ENCODE measurements at places on chromosomes 3 and 15.
A peak's percentile ranks its signal among the peaks of the same experiment; 100 is the strongest.

DNA sequence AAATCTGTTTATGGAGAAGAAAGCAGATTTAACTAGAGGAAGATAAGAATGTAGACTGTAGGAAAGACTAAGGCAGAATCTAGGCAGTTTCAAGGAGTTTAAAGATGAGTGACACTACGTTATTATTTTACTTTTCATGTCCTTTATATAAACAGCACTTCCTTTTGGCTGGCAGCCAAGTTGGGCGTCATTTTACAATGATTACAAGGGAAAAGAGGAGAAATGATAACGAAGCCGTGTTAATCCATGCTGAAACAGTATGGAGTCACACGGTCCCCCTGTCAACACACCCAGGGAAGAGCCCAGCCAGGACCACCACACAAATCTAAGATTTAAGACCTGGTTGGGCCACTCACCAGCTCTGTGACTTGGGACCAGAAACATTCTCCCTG, 83.7 kb upstream of the NEO1 start:
- DNase-seq = no peak

DNA sequence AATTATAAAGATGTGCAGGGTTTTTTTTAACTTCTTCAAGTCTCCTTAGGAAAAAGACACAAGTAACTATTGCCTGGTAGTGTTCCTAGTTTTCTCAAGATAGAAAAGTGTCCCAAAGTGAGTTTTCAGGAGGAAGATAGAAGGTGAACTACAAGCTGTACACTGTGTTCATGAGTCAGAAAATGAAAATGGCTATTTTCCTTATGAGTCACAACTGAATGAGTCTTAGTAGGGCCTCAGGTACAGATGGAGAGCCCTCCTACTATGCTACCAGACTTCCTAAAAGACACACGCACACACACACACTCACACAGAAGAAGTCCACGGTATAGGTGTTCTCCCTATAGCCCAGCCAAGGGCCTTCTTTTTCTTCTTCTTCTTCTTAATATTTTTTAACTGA, 3.1 kb downstream of the MYO1E start:
- no peak for DNase-seq

GRCh38 chr3:189569473-189569872, 61.7 kb upstream of the TP63 start:
- DNase-seq = no peak

- no peak for DNase-seq
Measured at GRCh38 chr3:142664819-142665218, 59.0 kb upstream of the TRPC1 start.

DNA sequence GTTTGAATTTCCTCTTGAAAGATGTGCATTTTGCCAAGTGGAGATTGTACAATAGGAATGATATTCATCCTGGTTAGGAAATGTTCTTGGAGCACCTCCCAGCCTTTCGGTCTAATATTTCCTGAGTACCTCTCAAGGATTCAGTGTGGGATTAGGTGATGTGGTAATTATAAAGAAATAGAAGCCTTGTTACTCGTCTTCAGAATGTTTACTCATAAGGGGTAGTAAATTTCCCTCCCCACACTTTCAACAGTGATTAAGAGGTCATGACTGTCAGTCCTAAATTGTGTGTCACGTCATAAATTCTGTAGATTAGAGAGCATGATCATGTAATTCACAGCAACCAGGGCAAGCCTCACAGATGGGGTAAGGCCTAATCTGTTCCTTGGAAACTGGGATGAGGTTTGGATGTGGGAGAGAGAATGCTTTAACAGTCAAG, 633.1 kb upstream of the TBL1XR1 start:
- DNase-seq = no peak

DNA sequence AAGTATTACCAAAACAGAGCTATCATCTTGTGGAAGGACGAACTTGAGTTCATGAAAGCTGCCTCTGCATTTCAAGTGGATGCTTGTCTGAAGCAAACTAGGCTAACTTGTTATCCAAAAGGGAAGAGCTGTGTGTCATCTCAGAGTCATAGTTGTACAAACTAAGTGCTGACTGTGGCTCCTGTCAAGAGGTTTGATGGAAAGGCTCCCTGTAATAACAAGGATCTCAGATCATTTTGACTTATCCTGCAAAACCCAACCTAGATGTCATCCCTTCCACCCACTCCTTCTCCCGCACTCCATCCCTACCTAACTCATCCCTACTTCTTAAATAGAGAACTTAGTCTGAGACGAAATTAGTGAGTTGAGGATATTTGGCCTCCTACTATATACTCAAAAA, 110.8 kb downstream of the NR2E3 start:
- DNase-seq = no peak

GRCh38 chr15:47548231-47548630, 169.1 kb upstream of the SEMA6D start:
- no peak for DNase-seq

DNA sequence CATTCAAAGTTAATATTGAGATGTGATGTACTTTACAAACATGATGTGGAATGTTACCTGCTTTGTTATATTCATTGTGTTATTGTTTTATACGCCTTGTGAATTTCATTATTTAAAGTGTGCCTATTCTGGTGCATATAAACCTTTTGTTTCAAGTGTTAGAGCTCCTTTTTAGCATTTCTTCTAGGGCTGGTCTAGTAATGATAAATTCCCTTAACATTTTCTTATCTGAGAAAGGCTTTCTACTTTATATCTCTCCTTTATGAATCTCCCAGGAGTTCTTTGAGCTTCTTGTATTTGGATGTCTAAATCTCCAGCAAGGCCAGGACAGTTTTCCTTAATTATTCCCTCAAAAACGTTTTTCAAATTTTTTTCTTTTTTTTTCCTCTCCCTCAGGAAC, 1005.6 kb downstream of the IGSF11 start:
- DNase-seq = no peak

GRCh38 chr15:29270169-29270955, 740 bp upstream of the NSMCE3 start:
- peak; percentile 68 for DNase-seq

DNA sequence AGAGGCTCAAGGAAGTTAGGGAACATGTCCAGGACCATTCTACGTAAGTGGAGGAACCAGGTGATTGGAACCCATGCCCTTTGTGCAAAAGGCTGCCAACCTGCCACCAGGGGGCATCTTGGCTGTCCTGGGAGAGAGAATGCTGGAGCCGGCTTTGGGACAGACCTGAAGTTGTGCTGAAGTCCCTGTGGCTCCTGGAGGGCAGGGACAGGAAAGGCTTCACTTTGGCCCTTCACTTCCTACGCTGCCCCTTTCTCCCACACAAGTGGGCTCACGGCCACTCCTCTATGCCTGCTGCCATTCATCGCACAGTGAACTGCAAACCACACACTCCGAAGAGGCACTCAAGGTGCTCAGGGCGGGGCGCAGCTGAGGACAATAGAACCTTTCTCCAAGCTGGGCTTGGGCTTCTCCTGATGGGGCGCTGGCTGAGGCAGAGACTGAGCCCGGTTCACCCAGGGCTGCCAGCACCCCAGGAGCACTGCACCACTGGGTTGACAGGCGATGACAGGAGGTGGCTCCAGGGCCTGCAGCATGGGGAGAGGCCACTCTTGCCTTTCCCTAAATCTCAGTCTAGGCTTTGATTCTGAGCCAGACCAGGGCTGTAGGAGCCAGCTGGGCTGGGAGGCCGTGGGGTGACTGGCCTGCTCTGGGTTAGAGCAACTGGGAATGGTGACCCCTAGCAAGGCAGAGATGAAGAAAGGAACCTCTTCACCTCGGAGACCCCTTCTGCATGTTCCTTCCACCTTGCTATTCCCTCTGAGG, 8.4 kb downstream of the SHF start:
- DNase-seq = peak; percentile 33

- DNase-seq = no peak
Measured at GRCh38 chr3:168341192-168341815, 245.6 kb upstream of the GOLIM4 start.

GRCh38 chr15:97528238-97528637, 432.3 kb upstream of the ARRDC4 start:
- DNase-seq = no peak

DNA sequence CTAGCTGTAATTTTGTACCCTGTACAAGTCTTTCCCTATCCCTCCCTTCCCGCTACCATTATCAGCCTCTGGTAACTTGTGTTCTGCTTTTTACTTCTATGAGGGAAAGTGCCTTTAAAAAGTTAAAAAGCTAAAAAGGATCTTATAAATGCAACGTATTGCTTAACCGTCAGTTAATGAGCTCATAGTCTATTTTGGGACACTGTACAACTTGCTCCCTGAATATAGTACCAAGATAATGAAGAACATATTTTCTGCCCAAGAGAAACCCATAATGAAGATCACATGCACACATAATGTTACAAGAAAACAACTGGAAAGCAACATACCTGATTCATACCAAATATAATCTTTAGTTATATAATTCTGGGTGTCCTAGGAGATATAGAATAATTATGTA, 22.6 kb downstream of the ZIC1 start:
- DNase-seq = no peak

DNA sequence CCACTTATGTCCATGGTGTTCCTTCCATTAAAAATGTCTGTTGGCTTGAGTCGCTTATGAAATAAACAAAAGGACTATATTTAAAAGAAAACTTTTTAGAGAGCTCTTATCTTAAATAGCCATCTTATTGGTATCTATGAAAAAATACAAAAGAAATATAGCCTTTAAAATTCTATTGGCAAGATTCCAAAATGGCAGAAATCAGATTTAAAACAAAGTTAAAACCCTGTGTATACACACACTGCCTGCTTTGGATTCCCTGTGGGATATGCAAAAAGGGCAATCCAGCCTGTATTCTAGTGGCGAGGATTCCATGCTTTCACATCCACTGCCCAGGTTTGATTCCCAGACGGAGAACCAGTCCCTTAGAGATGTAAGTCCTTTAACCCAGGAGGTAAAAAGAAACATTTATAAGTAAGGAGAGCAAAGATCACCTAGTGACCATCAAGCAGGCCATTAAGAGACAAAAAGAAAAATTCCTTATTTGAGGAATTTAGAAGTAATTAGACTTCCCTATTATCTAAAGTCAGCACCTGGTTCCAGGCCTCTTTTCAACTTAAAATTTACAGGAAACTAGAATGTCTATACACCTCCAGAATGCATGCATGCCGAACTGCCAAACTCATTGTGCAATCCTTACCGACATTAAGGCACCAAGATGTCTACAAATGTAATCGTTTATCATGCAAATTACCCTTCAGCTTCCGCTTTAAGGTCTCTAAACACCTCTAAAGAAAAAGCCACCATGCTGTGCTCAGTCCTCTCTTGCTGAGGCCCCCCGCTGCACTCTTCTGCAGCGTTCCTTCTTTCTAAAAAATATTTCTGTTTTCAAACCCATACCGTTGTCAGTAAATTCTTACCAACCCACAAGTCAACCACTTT, 69.6 kb upstream of the STRIT1 start:
- no peak for DNase-seq

- no peak for DNase-seq
Measured at GRCh38 chr3:170128259-170128976, 53.1 kb downstream of the PHC3 start.

DNA sequence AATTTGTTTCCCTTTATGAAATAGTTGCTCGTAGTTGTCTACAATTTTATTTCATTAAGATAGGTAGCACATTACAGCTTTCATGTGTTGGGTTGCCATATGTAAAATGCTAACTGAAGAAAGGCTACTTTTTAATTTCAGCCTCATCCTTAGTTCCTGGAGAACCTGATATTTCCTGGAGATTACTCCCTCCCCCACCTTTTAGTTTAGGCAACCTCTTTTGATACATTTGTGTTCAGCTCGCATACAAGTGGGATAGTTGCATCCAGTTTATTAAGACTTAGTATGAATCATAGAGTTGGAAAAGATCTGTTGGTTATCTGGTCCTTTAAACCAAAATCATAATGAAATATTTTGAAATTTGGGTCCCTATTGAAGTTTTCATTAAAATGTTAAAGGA, 6.0 kb downstream of the SETD5 start:
- DNase-seq = no peak

DNA sequence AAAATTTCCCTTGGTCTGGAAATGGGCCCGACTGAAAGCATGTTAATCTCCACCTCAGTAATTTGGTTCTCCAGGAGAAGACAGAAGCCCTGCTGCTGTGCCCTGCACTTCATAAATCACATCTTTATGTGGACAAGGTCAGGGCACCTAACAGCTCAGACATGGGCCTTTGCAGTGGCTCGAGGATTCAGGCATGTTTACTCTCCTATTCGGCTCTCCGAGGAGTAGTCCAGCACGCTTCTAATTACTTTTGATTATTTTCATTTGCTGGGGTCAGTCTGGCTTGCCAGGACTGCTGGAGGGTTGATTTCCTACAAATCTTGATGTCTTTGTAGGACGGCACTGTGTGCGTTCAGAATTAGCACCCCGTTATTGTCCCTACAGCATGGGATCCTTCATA, 511.2 kb downstream of the MECOM start:
- no peak for DNase-seq

- DNase-seq = no peak
Measured at GRCh38 chr3:150147776-150148175, 177.1 kb upstream of the PFN2 start.

- no peak for DNase-seq
Measured at GRCh38 chr3:49967291-49967690, 27.3 kb downstream of the RBM6 start.

DNA sequence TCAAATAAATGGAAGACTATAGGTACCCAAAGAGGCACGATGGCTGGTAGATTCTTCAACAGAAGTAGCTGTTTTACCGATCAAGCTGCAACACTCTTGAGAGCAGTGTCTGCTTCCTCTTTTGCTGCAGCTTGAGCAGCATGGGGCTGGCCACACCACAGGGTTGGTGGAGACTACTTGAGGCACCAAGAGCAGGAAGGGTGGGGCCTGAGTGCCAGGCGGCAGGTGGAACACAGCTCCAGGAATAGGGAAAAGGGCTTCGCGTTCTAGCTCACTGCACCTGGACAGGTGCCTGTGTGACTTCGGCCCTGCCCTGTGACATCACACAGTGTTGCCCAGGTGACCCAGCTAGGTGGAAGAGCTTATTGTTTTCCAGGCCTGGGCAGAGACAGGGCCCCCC, at the start of gene CCDC33:
Gene CCDC33, plus strand, starts transcription at position 365 of the 400 bp plus-strand sequence. CDS start 394 bp downstream, outside the sequence.
- no peak for DNase-seq

- DNase-seq = no peak
Measured at GRCh38 chr3:59677747-59678702, 628.2 kb upstream of the CFAP20DC start.

- DNase-seq = no peak
Measured at GRCh38 chr3:71684757-71685386, 40.3 kb downstream of the EIF4E3 start.

DNA sequence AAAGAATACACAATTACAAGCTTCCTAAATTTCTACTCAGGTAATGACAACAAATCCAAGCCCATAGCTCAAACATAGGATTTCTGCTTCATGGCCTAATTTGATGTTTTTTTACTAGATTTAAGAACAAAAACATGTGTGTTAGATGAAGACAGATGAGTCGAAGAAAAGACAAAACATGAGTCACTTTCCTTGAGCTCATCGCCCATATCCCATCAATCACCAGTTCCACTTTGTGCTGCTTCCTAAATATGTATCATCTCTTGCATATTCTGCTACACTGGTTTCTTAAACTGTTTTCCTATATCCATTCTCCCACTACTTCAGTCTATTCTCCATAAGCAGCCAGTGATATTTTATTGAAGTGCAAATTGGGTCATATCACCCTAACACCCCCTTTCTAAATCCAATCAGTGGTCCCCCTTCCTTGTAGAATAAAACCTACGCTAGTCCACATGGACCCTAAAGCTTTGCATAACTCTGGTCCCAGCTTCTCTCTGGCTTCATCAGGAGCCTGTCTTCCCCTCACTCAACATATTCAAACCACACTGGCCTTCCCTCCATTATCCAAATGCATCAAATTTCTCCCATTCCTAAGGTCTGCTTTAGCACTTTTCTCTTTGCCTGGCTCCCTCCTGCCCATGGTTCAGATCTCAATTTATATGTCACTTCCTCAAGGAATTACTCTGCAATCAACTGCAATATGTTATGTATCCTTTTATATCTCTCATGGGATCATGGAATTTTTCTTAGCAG, 1033.9 kb downstream of the FHIT start:
- no peak for DNase-seq

Measured in CD4-positive, alpha-beta T cell treated with Interleukin-4 for 4 hours (primary cell).